NCI-H187 treated with DMSO at 0.1 percent for 48 hours (cell line): ENCODE measurements at places on chromosomes 4 and X.

DNA sequence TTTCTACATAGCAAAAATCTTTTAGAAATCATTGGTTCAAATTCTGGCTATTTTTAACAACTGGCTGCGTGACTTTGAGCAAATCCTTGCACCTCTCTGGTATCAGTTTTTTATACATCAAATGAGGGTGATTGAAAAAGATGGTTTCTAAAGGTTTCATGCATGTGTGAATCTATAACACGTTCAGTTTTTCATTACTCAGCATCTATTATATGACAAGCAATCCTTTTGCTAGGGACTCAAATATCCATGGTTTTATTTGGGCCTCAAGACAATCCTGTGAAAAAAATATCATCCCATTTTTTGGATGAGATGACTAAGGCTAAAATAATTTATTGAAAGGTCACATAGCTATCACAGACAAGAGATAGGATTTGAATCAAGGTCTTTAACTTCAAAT lies 884 bp downstream of the HEPH start:
- DNase-seq = no peak

GRCh38 chr4:31620476-31620875 lies 900.3 kb downstream of the PCDH7 start:
- no peak for DNase-seq

GRCh38 chr4:186627226-186627865 lies 72.0 kb upstream of the MTNR1A start:
- DNase-seq = no peak

GRCh38 chrX:149979126-149979644 lies 40.9 kb upstream of the EOLA2 start:
- DNase-seq = no peak

DNA sequence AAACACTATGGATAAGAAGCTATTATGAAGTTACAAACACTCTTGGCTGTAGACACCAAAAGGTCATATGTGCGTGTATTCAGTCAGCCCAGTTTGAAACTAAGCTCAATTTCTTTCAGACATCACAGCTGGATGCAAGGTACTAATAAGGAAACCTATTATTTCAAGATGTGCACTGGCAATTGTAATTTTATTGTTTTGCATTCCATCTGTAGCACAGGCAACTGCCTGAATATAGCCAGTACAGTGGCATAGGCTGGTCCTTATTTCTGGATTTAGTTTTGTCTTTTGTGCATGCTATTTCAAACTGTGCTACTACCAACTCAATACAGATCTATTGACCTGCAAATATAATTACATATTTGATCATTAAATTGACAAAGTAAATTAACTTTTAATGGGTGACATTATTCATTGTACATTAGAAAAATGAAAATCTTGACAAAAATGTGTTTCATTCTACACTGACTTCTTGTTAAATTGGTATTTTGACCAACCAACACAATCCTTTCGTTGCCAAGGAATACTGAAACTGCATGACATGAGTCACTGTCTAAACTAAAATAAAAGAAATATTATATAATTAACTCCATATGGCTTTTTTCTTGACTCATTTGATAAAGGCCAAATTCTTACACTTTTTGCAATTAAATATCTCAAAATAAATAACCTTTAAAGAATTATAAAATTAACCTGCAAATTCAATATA lies 594.3 kb upstream of the ADGRL3 start:
- DNase-seq = no peak

DNA sequence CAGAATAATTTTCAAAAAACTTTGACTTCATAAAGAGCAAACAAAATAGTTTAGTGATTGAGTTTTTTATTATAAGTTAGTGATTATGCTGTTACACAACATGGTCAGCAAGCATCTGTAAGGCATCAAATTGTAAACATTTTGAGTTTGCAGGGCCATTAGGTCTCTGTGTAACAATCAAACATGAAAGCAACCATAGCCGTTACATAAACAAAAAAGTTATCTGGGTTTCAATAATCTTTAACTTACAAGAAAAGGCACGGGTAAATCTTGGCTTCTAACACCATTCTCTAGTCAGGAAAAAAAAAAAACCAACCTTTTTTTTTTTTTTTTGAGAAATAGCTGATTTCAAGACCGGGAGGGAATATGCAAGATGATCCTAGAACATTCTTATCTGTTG lies 1941.1 kb downstream of the PCDH7 start:
- DNase-seq = no peak

DNA sequence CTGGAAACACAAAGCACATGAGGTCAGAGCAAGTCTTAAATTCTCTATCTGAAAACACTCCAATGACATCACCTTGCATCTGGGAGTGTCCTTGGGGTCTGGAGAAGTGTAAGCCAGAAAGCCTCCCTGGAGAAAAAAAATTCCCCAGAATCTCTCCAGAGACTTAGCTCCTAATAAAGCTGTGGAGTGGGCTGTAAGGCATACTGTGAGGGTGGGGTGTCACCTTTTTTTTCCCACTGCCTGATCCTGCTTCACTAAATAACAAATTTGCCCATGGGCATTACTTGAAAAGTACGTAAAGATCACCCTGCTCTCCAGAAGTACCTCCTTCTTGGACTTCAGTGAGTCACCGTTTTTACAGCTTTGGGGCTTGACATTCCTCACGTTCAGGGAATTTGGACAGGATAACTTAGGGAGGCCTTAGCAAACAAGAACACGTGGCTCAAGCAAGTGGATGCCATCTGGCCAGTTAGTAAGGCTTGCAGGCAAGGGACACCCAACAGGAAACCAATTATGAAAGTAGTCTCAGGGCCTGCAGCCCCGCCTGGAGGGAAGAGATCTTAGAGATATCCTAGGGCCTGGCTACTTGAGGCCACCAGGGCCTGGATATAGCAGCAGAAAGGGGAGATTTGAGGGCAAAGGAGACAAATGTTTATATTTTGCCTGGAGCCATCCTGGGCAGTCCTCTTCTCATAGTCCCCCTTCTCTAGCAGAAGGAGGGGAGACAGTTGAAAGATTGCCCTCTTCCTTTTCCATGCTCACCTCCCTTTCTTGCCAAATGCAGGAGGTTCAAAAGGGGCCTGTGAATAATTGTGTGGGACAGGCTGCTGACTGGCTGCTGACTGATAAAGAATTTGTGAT lies 60.1 kb upstream of the PLAC1 start:
- no peak for DNase-seq

- no peak for DNase-seq
Observed at GRCh38 chrX:13216139-13216538, 103.7 kb downstream of the ATXN3L start.

DNA sequence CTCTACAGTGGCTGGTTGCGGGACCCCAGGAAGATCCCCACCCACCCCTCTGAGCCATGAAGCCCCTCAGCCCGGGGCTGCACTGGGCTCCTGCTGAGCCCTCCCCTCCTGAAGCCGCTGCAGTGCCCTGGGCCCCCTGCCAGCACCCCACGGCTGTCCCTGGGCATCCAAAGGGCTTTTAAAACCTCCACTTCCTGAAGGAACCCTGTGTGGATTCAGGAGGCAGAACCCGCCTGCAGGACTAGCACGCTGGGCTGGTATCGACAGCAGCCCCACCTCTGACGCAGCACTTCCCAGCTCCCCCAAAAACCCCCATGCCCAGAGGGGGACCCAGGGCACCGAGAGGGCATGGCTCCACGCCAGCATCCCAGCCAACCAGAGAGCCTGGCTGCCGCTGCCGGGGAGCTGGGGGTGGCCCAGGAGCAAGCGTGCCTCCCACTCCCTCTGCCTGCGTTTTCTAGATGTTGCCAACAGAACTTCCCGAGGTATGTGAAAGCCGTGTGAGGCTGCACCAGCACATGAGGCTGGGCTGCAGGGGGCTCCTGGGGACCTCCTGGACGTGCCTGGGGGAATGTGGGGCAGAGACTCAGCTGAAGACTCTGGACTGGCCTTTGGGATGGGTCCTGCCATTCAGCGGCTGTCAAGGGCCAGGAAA lies 6.3 kb downstream of the MXD4 start:
- DNase-seq = no peak

DNA sequence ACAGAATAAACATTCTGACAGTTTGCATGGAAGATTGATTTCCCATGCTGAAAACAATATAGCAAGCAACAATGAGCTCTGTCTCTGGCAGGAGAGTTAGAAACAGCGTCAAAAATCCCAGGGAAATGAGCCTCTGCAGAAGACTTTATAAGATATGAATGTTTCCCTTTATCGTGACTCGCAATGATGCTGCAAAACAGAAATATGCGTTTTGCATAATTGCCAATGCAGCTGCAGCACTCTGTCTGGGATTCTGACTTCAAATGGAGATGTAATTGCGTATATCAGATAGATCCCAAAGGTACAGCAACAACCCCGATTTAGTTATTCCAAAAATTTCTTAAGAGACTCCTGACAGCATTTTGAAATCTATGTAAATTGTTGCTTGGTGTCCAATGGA lies 702.4 kb upstream of the EPHA5 start:
- DNase-seq = no peak

- DNase-seq = no peak
Observed at GRCh38 chr4:31530555-31530954, 810.4 kb downstream of the PCDH7 start.

DNA sequence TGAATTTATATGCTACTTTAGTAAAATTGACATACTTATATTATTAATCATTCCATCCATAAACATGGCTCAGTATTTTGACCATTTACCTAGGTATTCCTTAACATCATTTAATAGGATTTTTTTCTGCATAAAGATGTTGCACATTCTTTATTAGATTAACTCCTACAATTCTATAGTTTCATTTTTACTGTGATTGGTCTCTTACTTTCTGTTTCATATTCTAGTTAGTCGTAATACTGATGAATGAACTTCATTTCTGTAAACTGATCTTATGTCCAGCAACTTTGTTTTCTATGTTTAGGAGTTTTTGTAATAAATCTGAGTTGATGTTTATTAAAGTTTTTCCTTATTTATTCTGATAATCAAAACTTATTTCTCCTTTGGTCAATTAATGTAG lies 278.2 kb upstream of the CXXC4 start:
- no peak for DNase-seq

DNA sequence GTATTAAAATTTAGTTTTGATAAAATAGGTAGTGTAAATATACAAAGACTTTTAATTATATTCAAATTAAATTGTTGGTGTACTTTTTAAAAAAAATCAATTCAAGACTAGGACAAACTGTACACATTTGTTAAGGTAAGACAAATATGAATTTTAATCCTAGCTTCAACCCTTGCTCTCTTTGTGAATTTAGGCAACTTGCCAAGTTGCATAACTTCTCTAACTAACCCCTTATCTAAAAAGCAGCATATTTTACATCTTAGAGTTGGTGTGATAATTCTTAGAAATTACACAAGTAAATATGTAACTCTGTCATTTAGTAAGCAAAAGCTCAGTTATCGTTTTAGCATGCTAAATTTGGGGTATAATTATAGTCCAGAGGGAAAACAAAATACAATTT lies 78.1 kb upstream of the FSTL5 start:
- no peak for DNase-seq

- no peak for DNase-seq
Observed at GRCh38 chr4:175017751-175018150, 99.6 kb downstream of the ADAM29 start.

DNA sequence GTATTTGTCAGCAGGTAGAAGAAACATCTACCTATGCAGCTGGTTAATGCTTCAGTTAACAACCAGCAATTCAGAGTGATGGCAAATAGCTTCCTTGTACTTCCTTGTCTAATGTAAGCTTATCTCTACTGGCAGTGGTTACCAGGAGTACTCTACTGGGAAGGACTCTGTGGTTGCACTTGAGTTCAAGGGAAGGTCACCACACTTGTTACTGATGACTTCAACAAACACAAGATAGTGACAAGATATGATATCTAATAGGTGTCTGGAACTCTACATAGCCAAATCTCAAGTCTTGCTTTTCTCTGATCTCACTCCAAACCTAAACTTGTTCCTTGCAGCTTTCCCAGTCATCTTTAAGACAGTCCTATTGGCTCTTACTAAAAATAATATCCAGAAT lies 1644.9 kb upstream of the TENM3 start:
- no peak for DNase-seq
